Naive B cell (primary cell): ENCODE measurements at places on chromosomes 7 and 10.

GRCh38 chr10:30637881-30638467, 8.4 kb upstream of the LYZL2 start:
- DNase-seq, result no peak

GRCh38 chr10:75070961-75071428, 40.5 kb upstream of the SAMD8 start:
- DNase-seq, result no peak

DNA sequence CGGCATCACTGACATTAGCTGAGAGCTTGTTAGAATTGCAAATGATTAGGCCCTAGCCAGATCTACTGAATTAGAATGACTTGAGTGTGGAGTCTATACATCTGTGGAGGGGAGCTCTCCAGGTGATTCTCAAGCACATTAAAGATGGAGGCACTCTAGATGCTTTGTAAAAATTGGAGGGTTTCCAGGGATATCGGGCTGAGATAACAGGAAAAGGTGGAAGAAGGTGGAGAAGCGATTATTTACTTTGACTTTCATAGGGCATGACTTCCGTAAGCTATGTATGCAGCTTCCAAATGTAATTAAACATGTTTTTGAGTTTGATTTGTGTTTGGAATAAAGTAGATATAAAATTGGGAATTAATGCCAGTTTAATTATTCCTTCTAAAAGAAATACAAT, 235.0 kb upstream of the PTN start:
- no peak for DNase-seq

DNA sequence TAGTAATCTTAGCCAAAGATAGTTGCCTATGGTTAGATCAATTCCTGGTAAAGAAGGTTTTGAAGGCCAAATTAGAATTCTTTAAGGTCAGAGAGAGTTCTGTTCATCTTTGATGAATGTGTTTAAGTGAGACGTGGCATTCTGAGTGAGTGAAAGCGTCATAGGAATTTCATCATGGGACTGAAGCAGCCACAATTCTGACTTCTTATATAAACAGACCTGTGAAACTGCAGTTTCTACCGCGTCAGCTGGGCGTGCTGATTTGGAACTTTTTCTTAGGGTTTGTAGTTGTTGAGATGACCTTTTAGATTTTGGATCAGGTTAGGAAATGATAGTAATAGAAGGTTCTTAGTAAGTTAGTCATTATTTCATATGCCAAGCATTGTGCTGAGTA, 103.8 kb downstream of the CNNM2 start:
- DNase-seq, result no peak

DNA sequence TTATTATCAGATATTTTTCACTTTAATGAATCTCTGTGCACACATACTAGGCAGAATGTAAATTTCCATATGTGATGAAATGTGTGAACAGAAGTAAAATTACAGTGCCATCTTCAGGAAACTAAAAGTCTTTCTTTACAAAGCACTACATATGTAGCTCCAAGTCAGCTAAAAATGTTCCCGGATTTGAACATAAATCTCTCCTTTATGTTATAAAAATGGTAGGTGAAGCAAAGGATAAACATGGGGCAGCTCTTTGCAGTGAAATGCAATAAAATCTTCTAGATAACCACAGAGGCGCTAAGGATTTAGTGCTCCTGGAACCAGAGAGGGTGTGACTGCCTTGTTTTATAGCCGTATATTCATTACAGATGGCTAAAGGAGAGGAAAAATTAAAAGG, 104.9 kb upstream of the C7orf33 start:
- no peak for DNase-seq

GRCh38 chr10:75825235-75825634, 393.8 kb downstream of the LRMDA start:
- no peak for DNase-seq
